ENCODE measurements at places on chromosomes 2 and 18.

GRCh38 chr2:12044857-12045256, 298.4 kb downstream of the LPIN1 start:
- DNase-seq, result no peak

- DNase-seq, result no peak
These were observed 226.0 kb downstream of the PTPRM start for GRCh38 chr18:7793100-7793499.

DNA sequence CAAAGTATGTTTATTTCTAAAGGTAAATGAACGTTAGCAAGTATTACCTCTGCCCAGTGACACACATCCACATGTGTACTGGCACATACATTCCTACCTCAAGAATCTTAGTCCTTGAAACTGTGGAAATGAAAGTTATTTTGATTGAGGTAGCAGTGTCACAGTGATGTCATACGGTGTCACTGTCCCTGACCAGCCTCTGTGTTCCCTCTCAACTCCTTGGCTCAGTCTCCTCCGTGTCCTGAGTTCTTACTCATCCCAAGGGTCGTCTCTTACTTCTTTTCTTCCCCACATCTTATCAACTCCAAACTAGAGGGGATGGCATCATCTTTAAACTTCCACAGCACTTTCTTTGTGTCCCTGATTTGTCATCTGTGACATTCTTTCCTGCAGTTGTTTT, 3.3 kb downstream of the NCK2 start:
- DNase-seq, result no peak

DNA sequence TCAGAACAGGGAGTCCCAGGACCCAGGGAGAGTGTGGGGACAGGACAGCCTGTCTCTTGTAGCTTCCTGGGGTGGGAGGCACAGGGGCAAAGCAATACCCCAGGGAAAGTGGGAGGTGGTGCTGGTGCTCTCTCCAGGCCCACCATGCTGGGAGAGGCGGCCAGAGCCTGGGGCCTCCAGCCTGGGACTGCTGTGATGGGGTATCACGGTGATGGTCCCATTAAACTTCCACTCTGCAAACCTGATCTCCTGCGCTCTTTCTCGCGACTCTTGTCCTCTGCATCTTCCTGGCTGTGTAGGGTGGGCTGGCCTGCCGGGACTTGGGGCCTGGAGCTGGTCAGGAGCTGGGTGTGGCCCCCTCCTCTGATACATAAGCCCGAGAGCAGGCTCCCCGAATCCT, 8.0 kb upstream of the CAPN10 start:
- DNase-seq, result no peak

DNA sequence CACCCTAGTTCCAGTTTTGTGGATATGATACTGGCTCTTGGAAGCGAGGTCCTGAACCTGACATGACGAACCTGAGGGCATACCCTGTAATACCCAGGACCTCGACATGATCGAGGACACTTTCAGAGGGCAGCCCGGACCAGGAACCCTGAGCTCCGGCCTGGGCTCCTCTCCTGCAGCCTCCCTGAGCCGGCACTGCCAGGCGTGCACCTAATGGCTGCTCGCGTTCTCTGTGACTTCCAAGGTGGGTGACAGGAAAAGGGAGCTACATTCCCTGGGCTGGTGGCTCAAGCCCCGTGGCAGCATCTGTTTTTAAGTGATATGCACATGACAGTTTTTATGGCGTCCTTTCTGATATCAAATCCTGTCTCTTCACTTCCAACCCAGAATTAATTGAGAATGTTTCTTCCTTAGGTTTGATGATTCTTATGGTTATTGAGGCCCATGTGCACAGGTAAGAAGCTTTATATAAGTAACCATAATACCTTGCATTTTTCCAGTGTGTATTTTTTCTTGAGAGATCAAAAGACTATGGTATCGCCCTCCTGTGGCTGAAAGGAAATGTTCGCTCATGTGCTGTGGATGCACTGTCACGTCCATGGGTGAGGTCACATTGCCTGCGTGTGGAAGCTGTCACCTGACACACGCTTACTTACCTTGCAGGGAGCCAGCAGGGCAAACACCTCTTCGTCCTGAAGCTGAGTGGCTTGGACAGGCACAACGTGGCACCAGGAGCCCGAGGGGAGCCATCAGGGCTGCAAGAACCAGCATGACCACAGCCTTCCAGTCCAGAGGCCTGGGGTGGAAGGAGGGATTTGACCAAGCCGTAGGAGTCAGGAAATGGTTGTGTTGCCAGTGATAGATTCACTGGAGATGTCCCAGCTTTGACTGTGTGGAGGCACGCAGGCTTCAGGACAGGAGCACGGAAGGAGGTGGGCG, 367.4 kb upstream of the MYT1L start:
- DNase-seq, result peak; percentile 13

DNA sequence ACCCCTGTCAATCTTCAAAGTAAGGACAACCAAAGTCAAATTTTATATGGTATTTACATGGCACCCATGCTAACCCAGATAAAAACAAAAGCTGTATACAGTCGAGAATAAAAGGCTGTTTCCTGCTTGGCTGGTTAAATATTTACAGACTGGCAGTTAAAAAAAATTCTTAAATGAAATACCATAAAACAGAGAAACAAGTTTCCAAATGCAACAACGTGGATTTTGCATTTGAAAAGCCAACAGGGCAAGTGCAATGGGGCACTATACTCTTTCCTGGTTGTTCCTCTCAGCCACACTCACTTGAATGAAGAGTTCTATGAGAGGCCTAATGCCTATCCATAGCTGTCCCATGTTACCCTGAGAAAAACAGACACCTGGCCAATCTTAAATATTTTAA, 6.1 kb upstream of the NR4A2 start:
- no peak for DNase-seq

GRCh38 chr18:7668392-7668791, 101.3 kb downstream of the PTPRM start:
- DNase-seq, result no peak

- no peak for DNase-seq
These were observed 259.4 kb downstream of the ANAPC1 start for GRCh38 chr2:111624411-111625156.

DNA sequence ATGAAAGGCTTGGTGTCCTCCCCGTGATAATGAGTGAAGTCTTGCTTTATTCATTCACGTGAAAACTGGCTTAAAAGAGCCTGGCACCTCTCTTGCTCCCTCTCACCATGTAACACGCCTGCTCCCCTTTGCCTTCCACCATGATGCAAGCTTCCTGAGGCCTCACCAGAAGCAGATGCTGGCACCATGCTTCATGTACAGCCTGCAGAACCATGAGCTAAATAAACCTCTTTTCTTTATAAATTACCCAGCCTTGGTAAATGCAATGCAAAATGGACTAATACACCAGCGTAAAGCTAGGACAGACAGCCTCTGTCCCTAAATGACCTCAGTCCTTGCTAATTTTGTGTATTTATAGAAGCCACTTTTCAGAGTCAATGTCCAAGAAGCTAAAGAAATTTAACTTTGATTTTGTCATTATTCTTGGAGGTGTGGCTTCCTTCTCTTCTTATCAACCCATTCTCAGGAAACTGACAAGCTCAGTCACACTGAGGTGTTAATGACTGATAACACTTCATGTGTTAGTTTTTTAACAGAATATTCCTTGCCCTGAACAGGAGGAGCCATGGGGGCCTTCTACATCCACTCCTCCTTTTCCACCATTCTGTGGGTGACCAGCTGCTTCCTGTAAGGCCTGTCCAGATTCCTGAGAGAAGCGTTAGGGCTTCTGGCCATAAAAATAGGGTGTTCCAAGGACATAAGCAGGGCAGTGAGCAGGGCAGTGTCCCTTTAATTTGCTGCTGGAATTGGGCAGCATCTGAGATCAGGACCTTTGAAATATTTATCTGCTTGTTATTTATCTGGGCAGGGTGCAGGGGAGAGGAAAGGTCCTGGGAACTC, 38.0 kb upstream of the EPAS1 start:
- no peak for DNase-seq

DNA sequence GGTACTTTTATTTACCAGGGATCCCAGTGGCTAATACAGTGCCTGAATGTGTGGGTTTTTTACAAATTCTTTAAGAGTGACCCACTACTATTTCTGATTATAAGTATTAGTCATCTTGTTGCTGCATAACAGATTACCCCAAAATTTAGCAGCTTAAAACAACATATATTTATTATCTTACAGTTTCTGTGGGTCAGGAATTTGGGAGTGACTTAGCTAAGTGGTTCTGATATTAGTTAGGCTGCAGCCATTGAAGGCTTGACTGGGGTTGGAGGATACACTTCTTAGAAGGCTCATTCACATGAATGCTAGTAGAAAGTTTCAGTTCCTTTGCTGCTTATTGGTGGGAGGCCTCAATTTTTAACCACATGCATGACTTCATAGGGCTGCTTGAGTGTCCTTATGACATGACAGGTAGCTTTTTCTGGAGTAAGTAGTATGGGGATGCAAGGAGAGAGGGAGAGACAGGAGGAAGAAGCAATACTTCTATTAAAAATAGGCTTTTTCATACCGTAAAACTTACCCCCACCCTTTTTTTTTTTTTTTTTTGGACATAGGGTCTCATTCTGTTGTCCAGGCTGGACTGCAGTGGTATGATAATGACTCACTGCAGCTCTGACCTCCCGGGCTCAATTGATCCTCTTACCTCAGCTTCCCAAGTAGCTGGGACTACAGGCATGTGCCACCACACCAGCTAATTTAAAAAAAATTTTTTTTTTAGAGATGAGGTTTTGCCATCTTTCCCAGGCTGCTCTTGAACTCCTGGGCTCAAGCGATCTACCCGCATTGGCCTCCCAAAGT, 13.3 kb upstream of the POLE4 start:
- DNase-seq, result no peak

DNA sequence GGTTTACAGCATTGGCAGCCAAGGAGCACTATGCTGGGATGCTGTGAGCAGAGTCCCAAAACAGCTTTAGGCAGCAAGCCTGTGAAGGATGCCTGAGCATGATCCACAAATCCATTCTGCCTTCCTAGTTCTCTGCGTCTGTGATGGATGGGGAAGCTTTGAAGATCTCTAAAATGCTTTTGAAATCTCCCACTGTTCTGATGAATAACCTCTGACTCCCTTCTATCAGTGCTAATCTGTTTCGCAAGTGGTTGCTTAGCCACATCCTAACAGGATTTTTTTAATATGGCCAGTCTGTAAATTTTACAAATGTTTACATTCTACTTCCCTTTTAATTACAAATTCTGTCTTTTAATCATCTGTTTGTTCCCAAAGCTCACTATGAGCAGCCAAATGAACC, 319.2 kb downstream of the GULP1 start:
- no peak for DNase-seq

DNA sequence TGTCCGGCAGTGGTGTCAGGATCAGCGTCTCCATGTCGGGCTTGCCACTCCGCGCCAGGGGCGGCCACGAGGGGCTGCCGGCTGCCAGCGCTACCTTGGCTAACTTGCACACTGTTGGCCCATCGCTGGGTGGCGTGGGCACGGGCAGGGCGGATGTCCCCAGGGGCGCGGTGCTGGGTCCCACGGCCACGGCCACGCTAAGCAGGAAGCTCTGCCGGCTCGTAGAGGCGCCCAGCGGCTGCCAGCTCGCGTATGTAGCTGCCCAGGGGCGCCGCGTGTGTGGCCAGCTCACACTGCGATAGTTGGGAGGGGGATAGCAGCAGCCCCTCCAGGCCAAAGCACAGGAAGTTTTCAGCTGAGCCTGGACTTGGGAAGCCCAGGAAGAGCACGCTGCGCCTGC, 249.4 kb downstream of the ANKRD30B start:
- DNase-seq, result no peak

DNA sequence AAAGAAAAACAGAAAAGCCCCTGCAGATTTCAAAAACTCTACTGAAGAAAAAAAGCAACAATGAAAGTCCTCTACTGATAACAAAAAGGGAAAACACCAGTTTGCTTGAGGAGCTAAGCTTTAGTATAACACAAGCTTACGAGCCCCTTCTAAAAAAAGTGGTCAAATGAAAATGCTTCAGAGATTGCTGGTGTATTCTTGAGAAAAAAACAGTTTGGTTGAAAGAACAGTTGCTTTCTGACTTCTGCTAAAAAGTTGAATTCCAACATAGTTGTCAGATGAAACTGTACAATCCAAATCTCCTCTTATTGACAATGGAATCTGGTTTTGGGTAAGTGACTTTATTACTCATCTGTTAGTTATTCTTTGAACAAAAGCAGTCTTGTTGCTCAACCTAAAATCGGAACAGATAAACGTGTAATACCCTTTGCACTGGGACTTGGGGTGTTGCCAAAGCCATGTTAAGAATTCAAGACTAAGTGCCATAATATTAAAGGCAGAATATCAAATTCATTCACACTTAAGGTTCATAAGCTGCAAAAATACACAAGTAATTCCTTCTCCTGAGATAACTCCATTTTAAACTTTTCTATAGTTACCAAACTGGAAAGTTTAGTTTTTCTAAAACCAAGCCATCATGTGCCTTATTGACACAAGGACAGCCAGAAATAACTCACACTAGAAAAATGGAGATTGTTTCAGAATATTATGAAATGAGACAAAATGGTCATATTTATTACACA, 45.3 kb upstream of the SPAG16 start:
- no peak for DNase-seq

- no peak for DNase-seq
These were observed 47.1 kb downstream of the ANKMY1 start for GRCh38 chr2:240510513-240511210.

GRCh38 chr18:47417807-47418206, 166.3 kb upstream of the SKOR2 start:
- DNase-seq, result no peak

DNA sequence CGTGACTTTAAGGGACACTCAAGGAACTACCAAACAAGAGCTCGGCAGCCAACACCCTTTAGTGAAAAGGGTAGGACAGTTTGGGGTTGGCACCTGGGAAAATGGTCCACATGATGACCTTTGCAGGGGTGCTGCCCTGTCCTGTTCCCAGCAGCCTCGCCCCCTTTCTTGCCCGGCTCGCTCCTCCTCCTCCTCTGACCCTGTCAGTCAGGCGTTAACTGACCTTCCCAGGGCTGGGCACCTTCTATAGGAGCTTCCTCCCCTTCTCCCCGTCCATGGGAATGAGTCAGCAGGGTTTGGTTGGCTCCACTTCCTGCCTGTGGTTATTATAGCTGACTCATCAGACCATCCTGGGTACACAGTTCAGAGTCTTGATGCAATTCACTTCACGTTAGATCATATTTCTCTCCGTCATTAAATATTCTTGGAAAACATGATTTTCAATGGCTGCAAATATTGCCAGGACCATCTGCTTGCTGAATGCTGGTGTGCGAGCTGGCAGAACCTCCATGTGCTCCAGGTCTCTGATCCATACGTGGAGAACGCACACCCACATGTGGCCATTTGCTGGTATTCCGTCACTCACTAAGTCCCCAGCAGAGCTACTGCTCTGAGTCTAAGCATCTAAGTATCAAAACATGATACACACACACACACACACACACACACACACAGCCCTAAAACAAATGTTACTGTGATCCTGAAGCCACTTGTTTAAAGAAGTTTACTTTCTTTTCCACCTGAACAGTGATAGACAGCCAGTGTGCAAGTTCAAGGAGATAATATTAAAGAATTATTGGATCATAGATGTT, 185.0 kb downstream of the ANAPC1 start:
- peak; percentile 34 for DNase-seq

GRCh38 chr2:173874894-173875237, 90.3 kb downstream of the SP3 start:
- DNase-seq, result peak; percentile 18

DNA sequence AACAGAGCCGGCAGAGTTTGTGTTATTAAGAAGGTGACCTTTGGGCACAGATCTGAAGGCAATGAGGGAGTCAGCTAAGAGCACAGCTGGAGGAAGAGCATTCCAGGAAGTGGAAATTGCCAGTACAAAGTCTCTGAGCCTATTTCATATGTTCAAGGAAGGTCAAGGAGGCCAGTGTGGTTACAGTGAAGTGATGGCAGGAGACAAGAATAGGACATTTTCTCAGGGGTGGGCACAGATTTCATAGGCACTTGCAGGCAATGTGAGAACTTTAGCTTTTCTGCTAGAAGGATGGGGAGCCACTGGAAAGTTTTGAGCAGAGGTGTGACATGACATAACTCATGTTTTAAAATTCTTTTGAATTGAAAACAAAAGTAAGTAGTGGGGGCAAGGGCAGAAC, 50.3 kb downstream of the ARHGAP25 start:
- DNase-seq, result no peak

All from right kidney (tissue), 9 donors.